ENCODE measurements at places on chromosomes 7 and 10.
A peak's percentile ranks its signal among the peaks of the same experiment; 100 is the strongest.

DNA sequence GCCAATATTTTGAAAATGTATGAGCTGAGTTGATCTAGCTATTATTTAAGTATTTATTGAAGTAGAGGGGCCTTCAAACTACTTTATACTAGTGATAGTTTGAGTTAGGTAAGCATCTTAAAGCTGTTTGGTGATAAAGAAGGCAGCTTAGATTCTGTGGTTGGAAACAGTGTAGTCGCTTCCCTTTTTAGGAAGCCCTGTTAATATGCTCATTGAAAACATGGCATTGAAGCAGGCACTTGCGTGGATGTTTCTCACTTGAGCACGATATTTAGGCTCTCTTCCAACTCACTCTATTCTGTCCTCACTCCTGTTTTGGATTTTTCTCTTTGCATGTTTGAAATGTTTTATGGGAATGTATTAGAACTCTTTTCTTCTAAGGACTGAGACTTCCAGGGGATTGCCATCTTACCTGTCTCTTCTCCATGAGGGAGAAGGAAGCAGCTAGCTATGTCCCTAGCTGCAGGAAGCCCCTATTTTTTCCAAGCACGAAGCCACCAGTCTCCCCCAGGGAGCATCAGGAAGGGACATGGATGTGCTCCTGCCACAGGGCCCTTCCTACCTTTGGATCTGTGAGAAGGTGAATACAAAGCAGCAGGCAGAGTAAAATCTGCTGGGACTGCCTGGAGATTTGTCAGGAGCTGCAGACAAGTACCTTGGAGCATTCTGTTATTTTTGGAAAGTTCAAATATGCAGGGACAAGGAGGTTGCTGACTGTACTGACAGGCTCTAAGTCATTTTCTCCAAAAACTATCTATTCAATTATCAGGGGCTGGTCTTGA, 22.0 kb upstream of the BMPR1A start:
- no peak for DNase-seq

GRCh38 chr7:141409801-141410329, 141.3 kb upstream of the AGK start:
- no peak for DNase-seq

- DNase-seq, result no peak
Measured at GRCh38 chr10:57664815-57665214, 602.9 kb downstream of the IPMK start.

DNA sequence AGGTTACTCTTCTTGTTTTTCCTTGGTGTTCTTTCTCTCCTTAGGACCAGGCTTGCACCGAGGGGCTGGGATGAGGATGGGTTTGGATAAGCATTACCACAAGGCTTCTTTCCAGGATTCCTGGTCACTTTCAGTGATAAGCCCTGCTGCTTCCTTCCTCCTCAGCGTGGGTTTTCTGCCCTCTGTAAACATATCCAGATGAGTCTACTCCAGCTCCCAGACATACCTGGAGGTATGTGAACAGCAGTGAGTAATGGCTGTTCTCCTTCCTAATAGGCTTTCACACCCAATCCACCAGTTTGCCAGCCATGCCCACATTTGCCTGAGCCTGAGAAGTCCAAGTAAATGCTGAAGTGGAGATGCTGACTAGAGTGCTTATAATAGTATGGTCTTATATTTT, 229.8 kb upstream of the YAE1 start:
- no peak for DNase-seq

- no peak for DNase-seq
Measured at GRCh38 chr10:118501171-118501570, 94.3 kb downstream of the PRLHR start.

- DNase-seq, result peak; percentile 35
Measured at GRCh38 chr7:26397796-26398426, 106.2 kb downstream of the SNX10 start.

DNA sequence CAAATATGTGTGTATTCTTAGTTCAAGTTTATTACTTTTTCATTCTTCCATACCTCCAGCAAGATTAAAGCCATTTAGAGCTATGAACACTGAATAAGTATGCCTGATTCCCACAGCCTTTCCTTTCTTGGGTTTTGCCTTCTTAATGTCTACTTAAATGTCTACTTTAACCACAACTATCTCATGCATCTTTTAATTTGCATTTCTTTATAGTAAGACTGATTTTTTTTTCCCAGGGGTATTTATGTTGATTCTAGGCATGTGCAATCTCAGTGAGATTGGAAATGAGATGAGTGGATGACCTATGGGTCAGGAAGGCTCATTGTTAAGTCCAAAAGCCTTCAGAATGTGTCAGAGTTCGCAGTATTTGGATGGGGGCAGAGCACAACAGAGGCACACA, 3.6 kb downstream of the PCBD1 start:
- DNase-seq, result no peak

GRCh38 chr10:118314882-118315281, 27.2 kb downstream of the FAM204A start:
- DNase-seq, result no peak

DNA sequence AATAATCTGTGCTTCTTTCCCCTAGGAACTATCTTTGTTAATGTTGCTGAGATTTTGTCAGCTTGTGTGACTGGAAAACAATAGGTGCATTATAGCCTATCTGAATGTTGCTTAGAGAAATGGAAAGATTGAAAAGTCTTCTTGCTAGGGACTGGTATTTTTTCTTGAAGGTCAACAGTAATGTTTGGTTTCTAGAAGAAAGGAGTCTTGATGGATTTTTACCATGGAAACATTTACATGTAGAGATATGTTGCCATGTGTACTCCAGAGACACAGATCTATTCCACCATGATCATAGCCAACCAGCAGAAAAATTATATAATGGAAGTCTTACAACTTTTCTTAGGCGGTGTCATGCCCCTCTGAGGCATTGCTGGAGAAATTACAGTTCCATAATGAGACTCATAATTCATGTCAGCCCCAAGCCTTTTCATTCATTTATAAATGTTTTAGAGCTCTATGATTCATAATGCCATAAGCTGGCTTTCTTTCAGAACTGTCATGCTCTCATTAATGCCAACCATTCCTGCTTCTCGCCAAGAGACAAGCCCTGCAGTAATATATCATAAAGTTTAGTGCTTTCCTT, 175.1 kb upstream of the PTPRZ1 start:
- no peak for DNase-seq

DNA sequence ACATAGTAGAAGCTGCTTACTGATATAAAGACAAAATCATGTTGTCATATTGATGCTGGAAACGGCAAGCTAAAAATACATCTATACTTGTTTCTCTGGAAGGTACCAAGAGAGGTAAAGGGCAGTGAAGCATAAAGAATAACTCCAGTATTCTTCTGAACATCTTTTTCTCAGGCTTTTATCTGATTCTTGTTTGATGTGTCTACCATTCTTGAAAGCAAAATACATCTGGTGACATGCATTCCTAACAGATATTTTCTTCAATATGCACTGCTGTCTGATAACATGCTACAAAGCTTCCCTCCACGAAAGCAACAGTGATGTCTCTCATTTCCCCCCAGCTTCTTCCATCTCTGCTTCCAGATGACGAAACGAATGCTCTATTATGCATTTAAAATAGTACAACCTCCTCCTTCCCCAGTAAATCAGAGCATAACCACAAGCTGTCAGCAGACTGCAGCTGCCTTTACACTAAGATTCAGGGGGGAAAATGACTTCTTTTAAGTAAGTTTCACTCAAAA, 100.8 kb downstream of the ARHGAP21 start:
- no peak for DNase-seq

DNA sequence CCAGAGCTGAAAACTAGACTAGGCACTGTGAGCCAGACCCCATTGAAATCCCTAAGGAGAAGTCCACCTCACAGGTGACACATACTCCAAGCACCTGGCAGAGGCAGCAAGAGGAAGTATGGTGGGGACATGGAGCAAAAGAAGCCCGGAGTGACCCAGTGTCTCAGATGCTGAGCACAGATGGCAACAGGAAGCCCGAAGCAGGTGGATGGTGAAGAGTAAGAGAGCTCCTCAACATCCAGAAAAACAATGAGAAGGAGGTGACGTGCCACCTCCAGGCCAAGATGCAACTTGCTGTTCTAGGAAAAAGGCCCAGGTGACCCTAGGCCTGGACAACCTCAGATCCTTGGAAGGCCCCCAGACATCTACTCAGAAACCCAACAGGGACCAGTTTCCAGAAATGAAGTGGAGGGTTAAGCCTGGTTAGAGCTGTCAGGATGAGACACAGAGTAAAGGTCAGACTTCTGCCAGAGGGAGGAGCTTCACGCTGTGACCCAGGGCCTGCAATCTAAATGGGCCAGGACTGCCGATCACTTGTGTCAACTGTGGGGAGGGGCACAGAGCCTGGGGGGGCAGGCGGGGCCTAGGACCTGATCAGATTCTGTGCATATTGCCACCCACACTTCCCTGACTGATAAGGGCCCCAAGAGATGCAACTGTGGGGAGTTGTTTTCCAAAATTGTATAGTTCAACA, 2.4 kb upstream of the COBL start:
- DNase-seq, result no peak

DNA sequence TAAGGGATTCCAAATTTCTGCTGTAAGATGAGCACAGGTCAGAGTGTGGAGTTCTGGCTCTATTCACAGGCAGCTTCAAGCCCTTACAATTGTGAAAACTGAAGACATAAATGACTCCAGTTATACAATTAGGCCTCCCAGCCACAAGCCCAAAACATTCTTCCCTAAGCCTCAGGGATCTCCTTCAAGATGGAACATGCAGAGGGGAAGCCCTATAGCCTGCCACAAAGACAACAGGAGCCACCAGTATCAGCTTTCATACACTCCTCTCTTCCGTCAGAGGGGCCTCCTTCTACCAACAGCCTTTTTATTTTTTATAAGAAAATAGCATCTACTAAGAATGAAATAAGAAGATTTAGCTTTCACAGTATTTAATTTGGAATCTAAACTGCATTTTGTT, 46.5 kb downstream of the DLD start:
- no peak for DNase-seq

DNA sequence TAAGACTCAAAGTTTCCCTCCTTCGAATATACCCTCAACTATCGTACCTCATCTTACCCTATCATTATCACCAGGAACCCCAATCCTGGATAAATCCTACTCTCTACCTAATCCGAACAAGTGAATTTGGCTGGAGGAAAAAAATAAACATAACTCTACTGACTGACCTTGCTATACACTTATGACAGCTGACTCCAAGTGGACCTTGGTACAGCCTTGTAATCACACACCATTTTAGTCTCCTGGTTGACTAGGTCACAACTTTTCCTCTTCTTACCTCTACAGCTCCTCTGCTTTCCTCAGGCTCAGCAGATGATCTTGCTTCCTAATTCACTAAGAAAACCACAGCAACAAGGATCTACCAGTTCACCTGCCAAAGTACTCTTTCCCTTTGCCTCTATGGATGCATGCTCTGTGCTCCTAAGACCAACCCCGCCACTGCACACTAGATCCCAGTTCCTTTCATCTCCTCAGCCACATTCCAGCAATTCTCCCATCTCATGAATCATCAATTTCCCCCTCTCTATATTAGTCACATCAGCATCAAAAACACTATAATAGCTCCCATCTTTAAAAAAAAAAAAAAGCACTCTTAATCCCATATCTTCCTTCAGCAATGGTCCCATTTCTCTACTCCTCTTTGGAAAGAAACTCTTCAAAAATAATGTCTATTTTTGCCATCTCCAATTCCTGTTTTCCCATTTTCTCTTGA, 35.5 kb downstream of the COA1 start:
- no peak for DNase-seq

DNA sequence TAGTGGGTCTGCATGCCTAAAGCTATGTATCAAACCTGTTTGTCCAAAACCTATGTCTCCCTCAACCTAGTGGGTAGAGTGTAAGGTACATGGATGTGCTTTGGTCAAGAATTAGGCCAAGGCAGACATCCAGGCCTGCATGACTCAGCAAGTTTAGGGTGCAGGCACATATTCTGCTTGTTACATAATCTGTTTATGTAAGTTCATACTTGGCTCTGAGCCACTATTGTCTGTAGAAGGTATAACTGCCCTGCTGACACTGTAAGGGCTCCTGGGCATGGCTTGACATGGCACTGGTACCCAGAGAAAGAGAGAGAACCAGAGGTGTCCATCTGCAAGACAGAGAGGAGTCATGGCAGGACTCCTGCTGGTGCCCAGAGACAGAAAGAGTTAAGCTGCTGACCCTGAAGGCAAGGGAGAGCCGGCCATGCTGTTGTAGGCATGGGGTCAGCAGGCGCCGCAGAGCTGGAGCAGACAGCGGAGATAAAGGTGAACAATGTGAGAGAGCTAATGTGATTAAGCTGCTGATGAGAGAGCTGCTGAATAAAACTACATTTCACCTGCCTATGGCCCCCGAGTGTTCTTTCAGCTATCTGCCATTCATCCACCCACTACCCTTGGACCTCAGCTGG, 118.5 kb upstream of the TMEM106B start:
- DNase-seq, result no peak

- DNase-seq, result no peak
Measured at GRCh38 chr7:155470686-155471638, 13.0 kb downstream of the EN2 start.

DNA sequence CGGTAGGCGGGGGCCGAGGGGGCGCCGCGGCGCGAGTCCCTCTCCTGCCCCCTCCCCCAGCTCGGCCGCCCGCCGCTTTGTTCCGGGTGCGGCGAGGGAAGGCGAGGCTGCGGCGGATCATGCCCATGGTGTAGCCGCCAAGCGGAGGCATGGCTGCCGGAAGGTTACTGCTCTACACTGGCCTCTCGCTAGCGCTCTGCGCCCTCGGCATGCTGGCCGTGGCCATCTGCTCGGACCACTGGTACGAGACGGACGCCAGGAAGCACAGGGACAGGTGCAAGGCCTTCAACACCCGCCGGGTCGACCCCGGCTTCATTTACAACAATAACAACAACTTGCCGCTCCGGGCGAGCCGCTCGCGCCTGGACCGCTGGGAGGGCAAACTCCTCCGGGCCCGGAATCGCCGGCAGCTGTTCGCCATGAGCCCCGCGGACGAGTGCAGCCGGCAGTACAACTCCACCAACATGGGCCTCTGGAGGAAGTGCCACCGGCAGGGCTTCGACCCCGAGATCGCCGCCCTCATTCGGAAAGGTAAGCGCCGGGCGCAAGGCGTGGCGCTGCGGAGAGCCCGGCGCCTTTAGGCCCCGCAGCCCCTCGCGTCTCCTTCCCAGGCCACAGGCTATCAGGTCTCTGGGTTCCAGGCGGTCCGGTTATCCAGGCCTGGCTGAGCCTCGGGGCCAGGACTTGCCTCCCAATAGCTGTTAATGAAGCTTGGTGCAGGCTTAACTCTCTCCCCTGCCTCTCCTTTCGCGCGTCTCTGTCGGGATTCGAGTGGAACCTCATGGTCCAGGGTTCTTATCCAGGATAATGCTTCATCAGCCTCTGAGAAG, 513 bp downstream of the TMEM178B start:
- DNase-seq, result peak; percentile 26

GRCh38 chr7:157759246-157759805, 422.5 kb downstream of the DNAJB6 start:
- DNase-seq, result no peak

DNA sequence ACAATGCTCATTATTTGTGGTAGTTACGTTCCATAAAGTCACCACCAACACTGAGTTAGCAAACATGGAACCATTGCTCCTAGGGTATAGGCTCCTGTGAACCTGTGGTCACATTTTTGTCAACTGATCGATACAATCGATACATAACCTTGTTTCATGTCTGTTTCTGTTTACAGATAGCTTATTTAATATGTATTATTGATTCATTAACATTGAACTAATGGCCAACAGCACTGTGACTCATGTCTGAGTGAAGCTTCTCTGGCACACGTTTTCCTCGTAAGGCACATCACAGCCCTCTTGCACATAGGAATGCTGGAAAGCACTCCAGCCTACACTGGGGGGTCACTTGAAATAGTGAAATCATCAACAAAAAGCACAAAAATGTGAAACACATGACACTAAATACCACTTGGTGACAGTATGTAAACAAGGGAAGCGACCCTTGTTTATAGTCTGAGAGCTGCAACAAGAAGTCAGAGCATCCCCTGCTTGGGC, 27.0 kb downstream of the GHRHR start:
- no peak for DNase-seq

- DNase-seq, result no peak
Measured at GRCh38 chr7:106089647-106090046, 22.5 kb downstream of the SYPL1 start.

Measured in heart left ventricle (tissue), 16 donors.